ENCODE measurements at places on chromosomes 7 and 10.

- no peak for DNase-seq
These were observed 231.4 kb downstream of the KCND2 start for GRCh38 chr7:120504386-120504785.

DNA sequence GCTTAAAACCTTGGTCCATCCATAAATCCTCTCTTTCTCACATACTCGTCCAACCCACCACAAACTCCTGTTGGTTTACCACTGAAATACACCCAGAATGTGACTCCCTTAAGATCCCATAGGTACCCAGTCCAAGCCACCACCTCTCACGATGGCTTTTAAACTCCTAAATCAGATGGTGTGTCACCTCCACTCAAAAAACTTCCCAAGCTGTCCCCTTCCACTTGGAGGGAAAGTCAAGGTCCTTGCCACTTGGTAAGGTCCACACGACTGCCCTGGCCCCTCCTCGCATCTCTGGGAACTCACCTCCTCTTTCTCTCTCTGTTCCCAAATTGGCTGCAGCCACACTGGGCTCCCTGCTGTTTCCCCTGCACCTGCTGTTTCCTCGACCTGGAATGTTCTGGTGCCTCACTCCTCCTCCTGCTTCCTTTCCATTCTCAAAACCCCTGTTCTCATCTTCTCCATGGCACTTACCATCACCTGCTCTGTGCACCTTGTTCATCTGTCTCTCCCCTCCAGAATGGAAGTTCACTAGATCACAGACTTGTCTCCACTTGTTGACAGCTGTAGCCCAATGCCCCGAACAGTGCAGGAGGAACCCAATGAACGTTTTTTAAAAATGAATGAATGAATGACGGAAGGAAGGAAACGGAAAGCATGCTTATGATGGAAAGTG, 23.0 kb downstream of the ZFAND2A start:
- no peak for DNase-seq

DNA sequence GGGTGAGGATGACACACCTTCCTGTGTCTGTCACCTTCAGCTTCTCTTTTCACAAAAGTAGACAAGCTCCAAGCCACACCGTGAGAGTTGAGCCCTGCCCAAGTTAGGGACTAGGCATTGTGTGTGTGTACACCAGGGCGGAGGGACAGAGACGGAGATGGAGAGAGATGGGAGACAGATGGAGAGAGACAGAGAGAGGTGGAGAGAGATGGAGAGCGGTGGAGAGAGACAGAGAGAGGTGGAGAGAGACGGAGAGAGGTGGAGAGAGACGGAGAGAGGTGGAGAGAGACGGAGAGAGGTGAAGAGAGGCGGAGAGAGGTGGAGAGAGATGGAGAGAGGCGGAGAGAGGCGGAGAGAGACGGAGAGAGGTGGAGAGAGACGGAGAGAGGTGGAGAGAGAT, 207.0 kb downstream of the DNAJB6 start:
- DNase-seq, result no peak

DNA sequence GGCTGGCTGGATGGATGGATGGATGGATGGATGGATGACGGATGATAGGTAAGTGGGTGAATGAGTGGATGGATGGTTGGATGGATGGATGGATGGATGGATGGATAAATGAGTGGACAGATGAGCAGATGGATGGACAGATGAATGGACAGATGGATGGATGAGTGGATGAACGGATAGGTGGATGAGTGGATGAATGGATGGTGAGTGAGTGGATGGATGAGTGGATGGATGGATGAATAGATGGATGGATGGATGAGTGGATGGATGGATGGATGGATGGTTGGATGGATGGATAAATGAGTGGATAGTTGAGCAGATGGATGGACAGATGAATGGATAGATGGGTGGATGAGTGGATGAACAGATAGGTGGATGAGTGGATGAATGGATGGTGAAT, 340.7 kb upstream of the AUTS2 start:
- DNase-seq, result no peak

Data from dermis microvascular lymphatic vessel endothelial cell (primary cell).